ENCODE measurements at places on chromosomes 16 and 17.

GRCh38 chr16:80122115-80122514 lies 418.7 kb upstream of the DYNLRB2 start:
- DNase-seq: no peak

DNA sequence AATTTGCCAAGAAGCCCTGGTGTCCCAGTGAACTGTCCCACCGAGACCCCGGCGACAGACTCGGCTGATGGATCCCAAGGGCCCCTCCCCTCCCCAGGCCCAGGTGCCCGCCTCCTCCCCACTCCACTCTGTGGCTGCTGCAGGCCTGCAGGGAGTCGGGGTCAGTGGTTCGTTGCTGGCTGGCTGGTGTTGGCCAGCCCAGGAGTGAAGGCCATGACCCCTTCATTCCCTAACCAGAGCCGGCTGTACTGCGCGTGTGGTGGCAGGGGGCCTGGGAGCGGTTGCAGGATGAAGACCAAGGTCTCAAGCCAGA lies 9.2 kb upstream of the TBX2 start:
- DNase-seq: no peak

- no peak for DNase-seq
Measured at GRCh38 chr16:88570691-88571092, 489 bp downstream of the ZC3H18 start.

DNA sequence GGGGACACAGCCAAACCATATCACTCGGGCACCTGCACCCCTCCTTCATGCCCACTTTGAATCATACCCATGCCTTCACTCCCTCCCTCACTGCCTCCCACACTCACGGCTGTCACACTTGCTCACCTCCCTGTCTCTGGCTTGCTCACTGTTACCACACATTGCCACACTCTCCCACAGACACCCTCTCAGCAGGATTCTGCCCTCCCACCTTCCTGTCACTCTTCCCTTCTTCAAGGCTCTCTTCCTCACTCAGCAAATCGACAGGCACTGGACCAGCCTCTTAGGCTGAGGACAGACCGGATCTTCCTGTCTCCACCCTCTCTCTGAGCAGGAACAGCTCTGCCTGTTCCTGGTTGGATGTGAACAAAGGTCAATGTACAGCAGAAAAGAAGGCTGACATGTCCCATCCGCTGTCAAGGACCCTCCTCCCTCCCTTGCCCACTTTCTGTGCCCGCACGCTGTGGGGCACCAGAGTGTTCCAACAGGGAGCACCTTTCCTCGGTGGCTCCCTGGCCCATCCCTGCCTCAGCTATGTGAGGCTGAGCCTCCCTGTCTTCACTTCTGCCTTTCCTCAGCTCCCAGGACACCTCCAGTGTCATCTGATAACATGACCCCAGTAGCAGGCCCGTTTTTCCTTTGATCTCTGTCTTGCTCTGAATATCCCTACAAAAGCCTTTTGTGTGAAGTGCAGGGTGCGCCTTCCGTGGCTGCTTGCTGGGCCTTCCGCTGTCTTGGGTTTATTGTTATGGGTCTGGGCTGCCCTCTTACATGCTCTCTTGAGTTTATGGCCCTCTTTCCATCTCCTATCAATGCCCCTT lies 47.0 kb downstream of the CCDC182 start:
- no peak for DNase-seq

DNA sequence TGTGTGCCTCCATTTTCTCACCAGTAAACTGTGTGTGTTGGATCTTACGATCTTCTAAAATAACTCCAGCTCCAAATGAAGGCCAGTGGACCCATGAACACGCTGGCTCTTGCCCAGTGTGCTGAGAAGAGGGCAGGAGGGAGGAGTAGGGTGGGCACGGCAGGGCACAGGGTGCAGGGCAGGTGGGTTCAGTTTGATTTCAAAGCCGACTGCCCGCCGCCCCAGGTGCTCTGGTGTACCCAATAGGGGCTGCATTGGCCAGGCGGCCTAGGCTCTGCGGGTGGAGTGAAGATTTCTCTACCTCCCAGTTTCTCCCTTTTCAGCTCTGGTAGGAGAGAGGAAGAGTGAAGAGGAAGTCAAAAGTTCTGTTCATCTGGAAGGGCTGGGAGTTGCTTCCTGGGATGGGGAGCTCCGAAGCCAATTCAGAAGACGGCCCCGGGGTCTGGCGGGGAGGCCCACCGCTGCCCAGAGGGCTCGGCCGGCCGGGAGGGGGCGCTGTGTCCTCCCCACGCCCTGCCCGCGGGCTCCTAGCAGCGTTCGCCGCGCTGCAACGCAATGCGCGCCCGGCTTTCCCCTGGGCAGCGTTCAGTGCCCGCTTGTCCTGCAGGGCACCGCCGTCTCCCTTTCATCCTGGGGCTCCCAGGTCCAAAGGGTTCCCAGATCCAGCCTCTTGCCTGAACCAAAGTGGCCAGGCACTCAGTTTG lies 1.1 kb upstream of the CRHR1 start:
- no peak for DNase-seq

All from foreskin keratinocyte (primary cell).